ENCODE measurements at places on chromosomes 5 and 9.

GRCh38 chr9:113267911-113268566, 7.3 kb downstream of the CDC26 start:
- DNase-seq, result no peak

DNA sequence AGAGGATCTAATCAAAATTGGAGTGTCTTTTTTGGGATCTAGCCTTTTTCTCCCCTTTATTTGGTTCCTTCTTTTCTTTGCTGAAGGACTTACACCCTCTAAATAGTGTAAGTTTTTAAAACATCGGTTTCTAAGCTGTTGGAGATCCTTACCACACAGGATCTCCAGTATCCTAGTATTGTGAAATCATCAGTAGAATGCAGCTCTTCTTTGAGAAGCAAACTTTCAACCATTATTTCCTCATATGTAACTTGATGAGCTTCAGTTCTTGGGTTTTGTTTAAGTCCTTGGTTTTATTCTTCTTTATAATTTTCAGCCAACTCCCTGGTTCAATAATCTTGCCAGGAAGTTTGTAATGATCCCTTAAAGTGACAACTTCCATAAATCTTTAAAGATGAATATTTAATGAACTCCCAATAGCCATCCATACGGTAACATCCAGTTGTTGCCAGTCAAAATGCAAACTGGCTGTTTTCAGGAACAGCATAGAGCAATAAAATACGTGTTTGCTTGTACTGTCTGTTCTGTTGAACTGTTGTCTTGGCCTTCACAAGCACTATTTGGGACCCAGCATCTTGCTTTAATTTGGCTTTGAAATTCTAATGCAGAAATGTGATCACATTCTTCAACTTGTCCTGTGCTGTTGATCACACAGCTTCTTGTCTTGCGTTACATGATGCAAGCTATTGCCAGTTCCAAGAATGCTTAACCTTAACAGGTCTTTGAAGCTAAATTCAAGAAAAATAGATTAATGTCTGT, 34.8 kb upstream of the TTC23L start:
- no peak for DNase-seq

DNA sequence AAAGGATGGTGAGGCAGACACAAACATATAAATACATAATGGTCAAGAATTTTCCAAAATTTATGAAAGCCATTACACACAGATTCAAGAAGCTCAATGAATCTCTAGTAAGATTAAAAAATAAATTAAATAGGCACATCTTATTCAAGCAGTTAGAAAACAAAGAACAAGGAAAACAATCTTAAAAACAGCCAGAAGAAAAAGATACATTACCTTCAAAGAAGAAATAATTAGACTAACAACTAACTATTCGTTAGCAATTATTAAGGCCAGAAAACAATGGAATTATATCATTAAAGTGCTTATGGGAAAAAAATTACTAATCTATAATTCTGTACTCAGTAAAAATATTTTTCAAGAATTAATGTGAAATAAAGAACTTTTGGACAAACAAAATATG, 593.1 kb downstream of the EBF1 start:
- DNase-seq, result no peak

GRCh38 chr5:31937226-31937625, 236.9 kb downstream of the GOLPH3 start:
- DNase-seq, result no peak

Measured in NCI-H1436 treated with DMSO at 0.1 percent for 48 hours (cell line).